ENCODE measurements at places on chromosomes 16 and 17.

- DNase-seq, result peak; percentile 50
These were observed 26.0 kb upstream of the HNF1B start for GRCh38 chr17:37770631-37771518.

GRCh38 chr16:72811188-72811720 is 236.7 kb downstream of the ZFHX3 start:
- DNase-seq, result no peak

- DNase-seq, result no peak
These were observed 5.1 kb downstream of the CDR2 start for GRCh38 chr16:22369221-22369811.

DNA sequence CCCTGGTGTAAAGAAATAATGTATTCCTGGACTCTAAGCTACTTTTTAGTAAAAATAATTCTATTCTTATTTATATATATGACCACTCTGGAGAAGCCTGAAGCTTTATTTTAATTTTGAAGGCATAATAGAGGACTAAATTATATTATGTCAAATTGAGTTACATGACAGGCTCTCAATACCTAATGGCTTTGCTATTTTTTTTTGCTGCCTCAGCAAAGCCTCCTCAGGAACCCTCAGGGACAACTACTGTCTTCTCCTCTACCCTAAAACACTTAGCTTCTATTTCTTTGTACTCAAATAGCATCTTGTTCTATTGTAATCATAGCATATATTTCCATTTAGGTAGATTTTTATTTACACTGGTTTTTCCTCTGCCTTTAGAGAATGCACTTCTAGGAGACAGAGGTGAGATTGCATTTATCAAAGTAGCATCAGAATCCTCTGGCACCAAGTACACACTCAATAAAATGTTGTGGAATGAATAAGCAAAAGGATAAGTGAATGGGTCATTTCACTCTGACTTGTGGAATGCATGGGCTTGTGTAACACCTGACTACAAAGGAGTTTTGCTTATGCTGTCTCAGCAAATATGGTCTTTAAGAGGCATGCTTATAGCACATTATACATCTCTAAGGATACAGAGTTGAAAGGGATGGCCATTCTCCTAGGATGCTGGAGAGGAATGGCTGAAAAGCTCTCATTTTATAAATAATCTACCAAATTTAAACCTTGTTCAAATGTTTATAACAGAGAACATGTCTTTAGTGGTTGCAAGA is 605.2 kb downstream of the KCNJ2 start:
- DNase-seq, result no peak

- no peak for DNase-seq
These were observed 191.4 kb upstream of the SDK2 start for GRCh38 chr17:73835605-73836004.

GRCh38 chr16:997440-998051 is 16.0 kb downstream of the SOX8 start:
- no peak for DNase-seq

- DNase-seq, result no peak
These were observed 25.3 kb upstream of the RBBP6 start for GRCh38 chr16:24514096-24514495.

- DNase-seq, result no peak
These were observed 6.5 kb upstream of the CHD3 start for GRCh38 chr17:7882068-7882467.

DNA sequence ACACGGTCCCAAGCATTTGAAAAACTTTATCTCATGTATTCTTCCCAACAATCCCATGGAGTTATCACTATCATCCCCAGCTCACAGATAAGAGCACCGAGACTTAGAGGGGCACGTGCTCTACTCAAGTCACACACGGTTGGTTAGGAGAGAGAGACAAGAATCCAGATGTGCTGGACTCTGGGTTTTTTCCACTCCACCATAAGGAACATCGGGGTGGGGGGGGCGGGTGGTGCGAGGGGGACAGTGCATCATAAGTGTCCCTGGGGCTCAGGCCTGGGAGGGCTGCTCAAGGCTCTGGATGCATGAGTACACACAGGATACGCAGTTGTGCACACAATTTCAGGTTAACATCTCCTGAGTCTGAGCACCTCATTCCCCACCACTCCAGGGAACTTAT is 7.4 kb downstream of the CDC42EP4 start:
- no peak for DNase-seq

GRCh38 chr17:15349119-15349518 is 7.7 kb upstream of the TEKT3 start:
- DNase-seq, result no peak

- DNase-seq, result no peak
These were observed 102.0 kb upstream of the ADAMTS18 start for GRCh38 chr16:77536809-77537208.

DNA sequence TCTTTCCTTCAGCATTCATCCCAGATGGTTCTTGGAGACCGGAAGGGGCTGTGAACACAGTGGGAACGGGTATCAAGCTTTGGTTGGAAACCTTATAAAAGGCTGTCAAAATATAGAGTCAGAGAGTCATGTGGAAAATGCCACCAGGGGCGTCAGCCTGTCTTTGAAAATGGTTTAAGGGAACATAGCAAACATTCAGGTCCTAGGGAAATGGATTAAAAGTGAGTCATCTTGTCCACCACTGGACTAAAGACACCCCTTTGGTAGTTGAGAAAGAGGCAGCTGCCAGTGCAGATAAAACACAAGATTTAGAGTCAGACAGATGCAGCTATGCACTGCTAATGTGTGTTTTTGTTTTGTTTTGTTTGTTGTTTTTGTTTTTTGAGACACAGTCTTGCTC is 47.8 kb upstream of the BCO1 start:
- DNase-seq, result no peak
